ENCODE measurements at places on chromosomes 4 and X.

DNA sequence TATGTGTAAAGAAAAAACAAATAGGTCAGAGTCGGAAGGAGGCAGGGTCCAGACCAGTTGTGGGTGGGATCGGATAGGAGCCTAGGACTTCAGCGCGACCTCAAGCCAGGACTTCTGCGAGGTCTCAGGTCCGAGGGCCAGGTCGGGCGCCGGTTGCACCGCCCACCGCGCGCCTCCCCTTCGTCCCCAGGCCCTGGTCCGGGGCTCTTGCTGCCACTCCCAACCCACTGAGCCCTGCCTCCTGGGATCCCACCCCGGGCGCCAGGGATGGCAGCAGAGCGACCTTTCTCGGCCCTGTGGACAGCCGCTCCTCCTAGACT lies 12.3 kb downstream of the PITX2 start:
- no peak overlapping the region for H3K27ac ChIP-seq
- H3K4me3 ChIP-seq: no peak overlapping the region
- H3K27me3 ChIP-seq: peaks cover 26% of the 10 kb centered on the region
- no peak for DNase-seq
- H3K4me1 ChIP-seq: peaks cover 2% of the 10 kb centered on the region

- H3K4me1 ChIP-seq: no peaks in the 10 kb centered on the region
- no peak overlapping the region for H3K27ac ChIP-seq
- no peaks in the 10 kb centered on the region for H3K36me3 ChIP-seq
- DNase-seq: no peak
Observed at GRCh38 chr4:17544831-17545234, 29.9 kb downstream of the CLRN2 start.

DNA sequence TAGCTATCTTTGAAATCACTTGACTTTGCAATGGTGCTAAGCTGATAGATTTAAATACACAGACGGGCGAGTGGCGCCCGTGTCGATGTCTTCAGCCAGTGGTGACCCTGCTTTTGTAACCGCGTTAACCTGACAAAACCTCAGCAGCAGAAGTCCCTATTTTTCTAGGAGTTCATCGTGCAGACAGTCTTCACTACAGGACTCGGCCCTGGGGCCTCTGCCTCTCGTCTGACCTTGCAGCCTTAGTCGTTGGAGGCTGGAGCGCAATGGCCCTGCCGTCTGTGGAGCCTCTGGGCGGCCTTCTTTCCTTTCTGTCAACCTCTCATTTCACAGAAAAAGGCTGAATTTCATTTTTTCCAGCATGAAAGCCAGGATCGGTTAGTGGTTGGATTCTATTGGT lies 57.9 kb downstream of the CPLX1 start:
- DNase-seq: no peak
- no peak overlapping the region for H3K27ac ChIP-seq
- no peaks in the 10 kb centered on the region for H3K27me3 ChIP-seq
- H3K4me3 ChIP-seq: no peak overlapping the region
- H3K36me3 ChIP-seq: peaks cover 70% of the 10 kb centered on the region

DNA sequence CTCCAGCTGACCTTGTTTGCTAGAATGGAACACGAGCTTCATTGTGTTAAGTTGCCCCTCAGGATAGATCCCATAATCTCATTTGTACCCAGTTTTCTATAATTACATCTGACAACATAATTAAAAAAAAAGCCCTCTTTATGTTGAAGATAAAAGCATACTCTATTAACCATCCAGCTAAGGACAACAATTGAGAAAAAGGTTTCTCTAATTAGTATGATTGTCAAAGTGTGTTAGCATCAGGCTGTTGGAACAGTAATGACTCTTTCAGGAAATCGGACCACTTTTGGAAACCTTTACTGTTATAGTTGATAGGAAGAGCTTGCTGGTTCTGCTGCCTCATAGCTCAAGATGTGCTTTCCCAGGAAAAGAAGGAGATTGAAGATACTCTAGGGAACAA lies 172.6 kb downstream of the FHIP1A start:
- DNase-seq: no peak
- H3K4me3 ChIP-seq: no peak overlapping the region
- H3K27me3 ChIP-seq: no peaks in the 10 kb centered on the region
- H3K27ac ChIP-seq: no peak overlapping the region
- no peaks in the 10 kb centered on the region for H3K36me3 ChIP-seq

DNA sequence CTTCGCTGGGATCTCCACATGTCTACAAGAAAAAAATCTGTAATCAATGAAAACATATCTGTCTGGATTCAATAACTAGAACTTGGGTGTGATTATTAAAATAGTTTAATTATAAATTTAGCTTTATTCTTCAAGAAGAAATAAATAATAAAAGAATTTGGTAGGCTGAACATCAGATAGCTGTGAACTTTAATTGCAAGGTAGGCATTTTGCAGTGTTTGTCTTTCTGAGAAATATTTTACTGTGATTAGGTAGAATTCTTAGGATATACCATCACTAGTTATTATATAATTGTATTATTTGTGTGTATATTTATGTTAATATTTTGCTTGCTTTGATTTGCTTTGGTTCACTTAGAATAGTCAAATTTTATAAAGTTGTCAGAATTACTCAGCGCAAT lies 409.4 kb downstream of the PCDH18 start:
- no peak overlapping the region for H3K4me3 ChIP-seq
- H3K27me3 ChIP-seq: no peaks in the 10 kb centered on the region
- no peaks in the 10 kb centered on the region for H3K36me3 ChIP-seq
- no peak for DNase-seq

- no peak overlapping the region for H3K27ac ChIP-seq
- no peaks in the 10 kb centered on the region for H3K4me1 ChIP-seq
- DNase-seq: no peak
- H3K36me3 ChIP-seq: no peaks in the 10 kb centered on the region
Observed at GRCh38 chr4:95371476-95372224, 177.1 kb downstream of the UNC5C start.

DNA sequence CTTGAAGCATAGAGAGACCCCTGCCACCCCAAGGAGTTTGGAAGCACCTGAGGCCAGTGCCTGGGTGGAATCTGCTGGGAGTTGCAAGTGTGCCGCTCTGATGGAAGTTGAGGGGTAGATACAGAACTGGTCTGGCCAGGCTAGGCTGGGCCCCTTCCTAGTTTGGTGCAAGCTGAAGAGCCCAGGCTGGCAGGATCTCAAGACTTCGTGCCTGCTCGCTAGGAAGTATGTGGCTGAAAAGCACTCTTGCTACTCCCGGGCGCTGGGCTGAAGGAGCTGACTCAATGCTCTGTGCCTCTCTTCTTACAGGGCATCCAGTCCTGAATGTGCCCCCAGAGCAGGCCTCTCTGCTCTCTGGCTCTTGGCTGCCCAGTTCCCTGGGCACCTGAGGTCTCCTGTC lies 51.7 kb upstream of the PJA1 start:
- H3K4me3 ChIP-seq: no peak overlapping the region
- peak overlapping the region; percentile 47 for H3K27ac ChIP-seq
- H3K27me3 ChIP-seq: no peaks in the 10 kb centered on the region
- H3K4me1 ChIP-seq: no peaks in the 10 kb centered on the region
- H3K36me3 ChIP-seq: no peaks in the 10 kb centered on the region
- DNase-seq: no peak

GRCh38 chr4:89299153-89299791 lies 8.3 kb downstream of the GPRIN3 start:
- no peak overlapping the region for H3K27ac ChIP-seq
- no peak for DNase-seq
- peak overlapping the region; percentile 55 for H3K4me3 ChIP-seq
- H3K27me3 ChIP-seq: no peaks in the 10 kb centered on the region
- peaks cover 4% of the 10 kb centered on the region for H3K4me1 ChIP-seq

DNA sequence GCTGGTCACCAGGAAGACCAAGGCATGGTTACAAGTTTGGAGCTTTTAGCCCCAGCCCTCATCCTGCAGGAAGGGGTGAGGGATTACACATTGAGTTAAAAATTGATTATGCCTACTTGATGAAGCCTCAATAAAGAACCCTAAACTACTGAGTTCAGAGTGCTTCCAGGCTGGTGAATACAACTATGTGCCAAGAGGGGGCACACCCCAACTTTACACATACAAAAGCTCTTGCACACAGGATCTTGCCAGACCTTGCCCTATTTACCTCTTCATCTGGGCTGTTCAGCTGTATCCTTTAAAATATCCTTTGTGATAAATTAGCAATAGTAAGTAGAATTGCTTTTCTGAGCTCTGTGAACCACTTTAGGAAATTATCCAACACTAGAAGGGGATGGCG lies 489.3 kb downstream of the INPP4B start:
- H3K27me3 ChIP-seq: no peaks in the 10 kb centered on the region
- no peaks in the 10 kb centered on the region for H3K36me3 ChIP-seq
- H3K4me3 ChIP-seq: no peak overlapping the region
- H3K27ac ChIP-seq: no peak overlapping the region

DNA sequence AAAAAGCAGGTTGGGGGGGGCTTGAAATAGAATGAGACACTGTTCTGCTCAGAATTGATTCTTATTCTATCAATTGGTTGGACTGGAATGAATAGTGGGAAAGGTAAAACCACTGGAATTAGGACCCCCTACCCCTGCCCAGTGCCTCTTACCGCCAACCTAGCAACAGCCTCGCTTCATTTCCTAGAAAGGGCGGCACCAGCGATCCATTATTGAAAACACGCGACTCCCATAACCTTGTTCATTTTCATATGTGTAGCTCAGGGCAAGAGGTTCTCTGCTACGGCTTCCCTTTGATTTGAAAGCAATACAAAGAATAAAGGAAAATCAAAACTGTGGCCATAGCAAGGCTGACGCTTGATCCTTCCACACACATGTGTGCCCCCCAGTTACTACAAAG lies 33.7 kb downstream of the IDS start:
- no peaks in the 10 kb centered on the region for H3K4me1 ChIP-seq
- DNase-seq: no peak
- no peaks in the 10 kb centered on the region for H3K27me3 ChIP-seq
- H3K4me3 ChIP-seq: peak overlapping the region; percentile 31
- no peak overlapping the region for H3K27ac ChIP-seq

DNA sequence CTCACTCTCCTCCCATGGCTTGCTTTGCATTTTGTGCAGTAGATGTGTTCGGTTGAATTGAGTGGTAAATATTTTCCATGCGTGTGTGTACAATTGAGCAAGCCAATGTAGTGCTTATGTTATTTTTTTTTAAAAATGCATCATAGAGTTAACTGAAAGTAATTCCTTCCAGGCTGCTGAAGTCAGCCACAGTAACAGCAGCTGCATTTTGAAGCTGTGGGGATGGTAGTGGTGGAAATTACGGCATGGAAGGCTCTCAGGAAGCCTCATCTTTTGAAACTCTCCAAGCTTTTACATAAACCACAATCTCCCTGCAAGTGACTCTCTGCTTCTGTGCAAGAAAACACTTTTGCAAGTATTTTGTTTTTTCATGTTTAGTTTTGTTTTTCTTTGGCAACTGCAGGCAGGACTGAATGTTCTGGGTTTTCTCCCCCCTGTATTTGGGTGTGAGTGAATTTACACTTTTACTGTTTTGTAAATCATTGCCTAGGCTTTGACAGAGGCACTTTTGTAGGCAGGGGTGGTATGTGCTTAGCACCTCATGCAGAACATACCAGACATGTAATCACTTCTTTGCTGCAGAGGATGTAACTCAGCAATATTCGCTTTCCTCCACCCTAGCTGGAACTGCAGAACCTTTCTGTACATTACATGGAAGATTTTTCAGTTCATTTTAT lies 56.2 kb downstream of the LRRC66 start:
- no peaks in the 10 kb centered on the region for H3K27me3 ChIP-seq
- H3K27ac ChIP-seq: no peak overlapping the region
- no peak overlapping the region for H3K4me3 ChIP-seq
- H3K4me1 ChIP-seq: no peaks in the 10 kb centered on the region
- DNase-seq: no peak

DNA sequence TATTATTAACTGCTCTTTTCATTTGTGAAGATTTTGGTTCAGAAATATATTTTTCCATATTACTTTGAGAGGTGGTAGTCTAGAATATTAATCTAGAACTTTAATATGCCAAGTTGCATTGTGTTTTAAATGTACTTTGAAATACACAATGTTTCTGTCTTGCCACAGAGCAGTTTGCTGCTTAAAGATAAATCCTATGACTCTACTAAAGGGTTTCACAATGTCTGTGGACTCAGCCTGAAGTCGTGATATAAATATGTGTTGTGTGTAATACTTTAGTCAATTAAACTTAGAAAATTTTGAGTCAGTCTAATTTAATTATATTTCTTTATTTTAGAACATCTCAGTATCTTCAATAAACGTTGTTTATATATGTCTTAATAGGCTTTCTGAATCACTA lies 1771.7 kb upstream of the PCDH7 start:
- H3K4me3 ChIP-seq: no peak overlapping the region
- no peak for DNase-seq
- no peaks in the 10 kb centered on the region for H3K27me3 ChIP-seq
- H3K4me1 ChIP-seq: no peaks in the 10 kb centered on the region
- H3K27ac ChIP-seq: no peak overlapping the region
- H3K36me3 ChIP-seq: no peaks in the 10 kb centered on the region

- H3K27ac ChIP-seq: no peak overlapping the region
- H3K4me3 ChIP-seq: no peak overlapping the region
- H3K36me3 ChIP-seq: no peaks in the 10 kb centered on the region
- DNase-seq: no peak
- no peaks in the 10 kb centered on the region for H3K4me1 ChIP-seq
- no peaks in the 10 kb centered on the region for H3K27me3 ChIP-seq
Observed at GRCh38 chr4:163638909-163639308, 144.4 kb downstream of the TMA16 start.

DNA sequence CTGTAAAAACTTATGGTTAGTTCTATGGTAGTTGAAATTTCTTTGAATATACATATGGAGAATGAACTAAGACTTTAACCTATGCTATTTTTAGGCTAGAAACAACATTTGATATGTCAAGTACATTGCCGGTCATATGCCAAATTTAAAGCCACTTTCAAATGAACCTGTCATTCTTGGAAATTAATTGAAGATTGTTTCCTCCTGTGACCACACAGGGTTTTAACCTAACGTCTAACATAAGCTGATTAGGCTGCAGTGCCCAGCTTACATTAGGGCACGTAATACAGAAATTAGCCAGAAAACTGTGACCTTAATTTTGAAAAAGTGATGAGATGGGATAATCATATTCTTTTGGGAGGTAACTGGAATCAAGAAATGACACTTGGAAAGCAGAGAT lies 645.9 kb downstream of the FSTL5 start:
- DNase-seq: no peak
- H3K27ac ChIP-seq: no peak overlapping the region
- no peaks in the 10 kb centered on the region for H3K4me1 ChIP-seq
- no peaks in the 10 kb centered on the region for H3K36me3 ChIP-seq

- peak overlapping the region; percentile 93 for H3K27ac ChIP-seq
- H3K27me3 ChIP-seq: no peaks in the 10 kb centered on the region
- no peaks in the 10 kb centered on the region for H3K36me3 ChIP-seq
- DNase-seq: no peak
- H3K4me1 ChIP-seq: peaks cover 3% of the 10 kb centered on the region
Observed at GRCh38 chr4:151324752-151325110, 674 bp downstream of the SH3D19 start.

Data from thoracic aorta (tissue), 2 donors.